ENCODE measurements at places on chromosomes 4 and X. TPM values are rescaled to one million over a fixed set of nuclear protein-coding genes. Genes with fewer than 3 reads are reported as not detected.
A peak's percentile ranks its signal among the peaks of the same experiment; 100 is the strongest.

Gene FREM3
- not detected for total RNA-seq

- peak; percentile 58 for DNase-seq
These were observed 8.9 kb upstream of the RENBP start for GRCh38 chrX:153953342-153953830.

- no peak for DNase-seq
These were observed 16.0 kb upstream of the NLGN4X start for GRCh38 chrX:6244666-6245065.

Gene FAM199X
- 16.7 TPM for total RNA-seq

DNA sequence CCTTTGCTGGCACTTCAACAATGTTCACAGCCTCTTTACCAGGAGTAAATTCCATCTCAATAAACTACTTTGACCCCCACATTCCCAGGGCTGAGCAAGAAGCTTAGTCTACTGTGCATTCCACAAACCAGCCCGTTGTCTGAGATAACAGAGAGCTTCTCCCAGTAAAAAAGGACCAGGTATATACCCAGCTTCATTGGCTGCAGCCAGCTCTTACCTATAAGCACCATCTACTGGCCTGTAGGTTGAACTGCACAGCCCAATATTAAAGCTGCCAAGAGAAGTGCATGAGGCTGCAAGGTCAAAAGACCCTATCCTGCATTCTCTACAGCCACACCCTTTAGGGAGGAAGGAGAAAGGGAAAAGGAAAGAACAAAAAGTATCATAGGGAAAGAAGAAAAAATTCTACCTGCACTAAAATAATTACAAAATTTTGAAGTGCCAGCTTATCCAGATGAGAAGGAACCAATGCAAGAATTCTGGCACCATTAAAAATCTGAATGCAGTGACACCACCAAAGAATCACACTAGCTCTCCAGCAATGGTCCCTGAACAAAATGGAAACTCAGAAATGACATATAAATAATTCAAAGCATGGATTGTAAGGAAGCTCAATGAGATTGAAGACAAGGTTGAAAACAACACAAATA, 45.7 kb upstream of the INTU start:
- peak; percentile 33 for DNase-seq

- DNase-seq = peak; percentile 90
These were observed 103.2 kb downstream of the ANXA3 start for GRCh38 chr4:78654807-78655206.

DNA sequence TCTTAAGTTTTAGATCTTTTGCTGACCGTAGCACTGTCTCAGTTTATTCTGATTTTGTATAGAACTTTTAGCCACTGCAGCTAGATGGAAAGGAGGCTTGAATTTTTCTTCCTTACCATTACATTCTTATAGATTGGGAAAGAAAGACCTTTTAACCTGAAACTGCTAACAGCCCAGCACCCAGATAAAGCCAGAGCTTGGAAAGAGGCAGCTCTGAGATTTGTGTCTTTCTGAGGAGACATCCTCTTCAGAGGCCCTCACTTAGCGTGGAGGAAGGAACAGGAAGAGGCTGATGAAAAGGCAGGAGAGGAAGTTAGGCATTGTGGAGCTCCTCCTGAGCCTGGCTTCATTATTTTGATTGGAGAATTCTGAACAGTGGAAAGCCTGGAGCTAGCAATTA, 35.1 kb downstream of the ATG4A start:
- DNase-seq = no peak

DNA sequence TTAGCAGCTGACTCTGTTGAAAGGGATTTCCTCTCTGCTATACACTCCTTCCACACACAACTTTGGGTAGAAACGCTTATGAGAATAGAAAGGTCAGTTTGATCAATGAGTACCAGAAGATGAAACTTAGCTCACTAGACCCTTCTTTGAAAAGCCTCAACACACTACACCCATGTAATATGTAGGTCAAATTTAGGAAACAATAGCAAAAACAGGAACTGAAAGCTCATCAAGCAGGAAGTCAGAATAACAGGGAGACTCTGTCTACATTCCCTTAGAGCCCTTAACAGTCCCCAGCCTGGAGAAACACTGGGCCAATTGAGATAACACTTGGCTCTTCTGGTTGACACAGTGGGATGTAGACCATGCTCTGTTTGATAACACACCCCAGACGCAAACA, 30.7 kb downstream of the SRPX2 start:
- DNase-seq = no peak

DNA sequence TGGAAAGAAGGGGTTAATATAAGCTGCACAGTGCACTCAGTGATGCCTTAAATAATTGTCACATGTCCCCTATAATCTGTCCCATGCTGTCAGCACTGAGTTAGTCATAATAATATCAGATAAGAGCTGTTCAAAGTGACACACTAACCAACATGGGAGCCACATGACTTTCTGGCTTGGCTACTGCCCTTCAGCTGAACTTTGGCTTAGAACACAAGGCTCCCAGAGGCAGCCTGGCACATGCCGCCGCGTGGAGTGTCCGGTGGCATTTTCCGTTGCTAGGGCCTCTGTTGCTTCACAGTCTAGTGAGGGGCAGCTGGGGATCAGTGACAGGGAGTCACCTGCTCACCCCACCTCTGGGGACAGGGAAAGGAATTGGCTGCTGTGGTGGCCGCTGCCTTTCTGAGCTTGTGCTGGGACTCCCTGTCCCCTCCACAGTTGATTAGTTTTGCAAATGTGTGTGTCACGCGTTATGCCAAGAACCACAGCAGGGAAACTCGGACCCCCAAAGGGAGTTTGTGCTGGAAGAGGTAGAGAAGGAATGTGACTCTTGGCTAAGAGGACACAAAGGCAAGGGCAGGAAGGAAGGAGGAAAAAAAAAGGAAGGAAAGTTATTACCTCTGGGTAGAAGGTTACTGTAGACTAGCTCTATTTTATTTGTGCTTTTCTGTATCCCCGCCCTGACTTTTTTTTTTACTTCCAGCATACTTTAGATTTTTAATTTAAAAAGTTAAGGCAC, 41.1 kb upstream of the PPARGC1A start:
- no peak for DNase-seq
